Tibial artery (tissue), 4 donors: ENCODE measurements at places on chromosomes 12 and 14.

DNA sequence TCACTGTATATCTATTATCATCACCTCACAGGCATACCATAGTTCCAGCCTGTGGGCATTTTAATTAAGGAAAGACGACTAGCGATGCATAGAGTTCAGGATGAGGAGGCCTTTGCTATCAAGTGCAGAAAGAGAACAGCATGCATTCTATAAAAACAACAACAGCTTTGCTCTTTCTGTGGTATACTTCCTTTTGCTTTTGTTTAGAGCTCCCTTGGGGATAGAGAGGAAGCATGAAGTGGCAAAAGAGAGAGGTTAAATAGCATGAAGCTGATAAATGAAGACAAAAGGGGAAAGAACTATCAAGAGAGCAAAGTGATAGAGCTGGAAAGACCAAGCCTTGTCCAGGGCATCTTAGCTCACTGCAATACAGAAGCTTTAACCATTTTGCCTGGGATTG, 23.5 kb downstream of the IFNG-AS1 start:
- DNase-seq: no peak
- no peaks in the 10 kb centered on the region for H3K4me1 ChIP-seq
- no peaks in the 10 kb centered on the region for H3K36me3 ChIP-seq
- no peaks in the 10 kb centered on the region for H3K27me3 ChIP-seq
- no peak overlapping the region for H3K4me3 ChIP-seq

DNA sequence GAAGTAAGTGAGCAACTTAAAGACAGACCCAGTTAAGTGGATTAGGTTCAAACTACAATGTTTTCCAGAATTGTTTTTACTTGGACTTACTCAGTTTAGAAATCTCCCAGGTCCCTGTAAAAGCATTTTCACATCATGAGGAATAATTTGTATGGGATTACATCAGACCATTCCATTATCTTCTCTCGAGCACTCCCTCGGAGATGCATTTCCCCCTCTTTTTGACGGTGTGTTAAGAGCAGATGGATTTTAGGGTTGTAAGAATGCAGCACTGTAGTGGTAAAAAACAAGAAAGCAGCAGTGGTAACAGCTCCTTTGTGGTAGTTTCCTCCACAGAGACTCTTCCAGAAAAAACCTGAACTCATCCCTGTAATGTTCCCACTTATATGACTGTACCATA, 488.4 kb downstream of the BCAT1 start:
- H3K4me3 ChIP-seq: no peak overlapping the region
- no peaks in the 10 kb centered on the region for H3K4me1 ChIP-seq
- H3K27me3 ChIP-seq: no peaks in the 10 kb centered on the region
- H3K27ac ChIP-seq: no peak overlapping the region
- no peak for DNase-seq

DNA sequence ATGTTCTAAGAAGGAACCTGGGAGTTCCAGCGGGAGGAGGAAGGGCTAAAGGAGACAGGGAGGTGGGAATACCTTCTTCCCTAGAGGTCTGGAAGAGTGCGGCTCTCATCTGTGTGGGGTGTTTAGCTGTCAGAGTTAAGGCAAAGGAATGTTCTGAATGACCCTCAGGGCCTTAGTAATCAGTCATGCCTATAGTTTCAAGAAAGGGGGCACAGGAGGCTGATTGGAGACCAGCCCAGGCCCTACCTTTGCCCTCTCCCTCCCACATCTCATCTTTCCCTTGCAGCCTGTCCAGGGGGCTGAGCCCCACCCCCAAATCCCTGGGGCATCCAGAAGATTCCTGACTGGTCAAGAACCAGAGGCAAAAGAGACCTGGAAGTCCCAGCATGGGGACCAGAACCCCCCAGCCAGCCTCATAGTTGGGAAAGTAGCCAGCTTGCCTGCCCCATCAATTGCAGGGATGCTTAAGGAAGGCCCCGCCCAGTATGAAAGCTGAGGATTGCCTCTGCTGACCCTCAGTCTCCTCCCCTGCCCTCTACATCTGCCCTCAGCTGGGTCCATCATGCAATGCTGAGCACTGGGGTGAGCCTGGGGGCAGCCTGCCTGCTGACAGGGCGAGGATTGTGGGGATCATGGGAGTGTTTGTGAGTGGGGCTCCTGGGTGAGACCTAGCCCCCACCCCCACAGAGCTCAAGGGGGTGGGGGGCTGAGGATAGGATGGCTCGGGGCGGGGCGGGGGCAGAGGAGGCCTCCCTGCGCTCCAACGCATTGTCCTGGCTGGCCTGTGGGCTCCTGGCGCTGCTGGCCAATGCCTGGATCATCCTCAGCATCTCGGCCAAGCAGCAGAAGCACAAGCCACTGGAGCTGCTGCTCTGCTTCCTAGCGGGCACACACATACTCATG, 1.8 kb downstream of the GPR162 start:
- peaks cover 62% of the 10 kb centered on the region for H3K27me3 ChIP-seq
- no peak for DNase-seq
- no peaks in the 10 kb centered on the region for H3K36me3 ChIP-seq
- H3K27ac ChIP-seq: no peak overlapping the region
- no peak overlapping the region for H3K4me3 ChIP-seq
- no peaks in the 10 kb centered on the region for H3K4me1 ChIP-seq

DNA sequence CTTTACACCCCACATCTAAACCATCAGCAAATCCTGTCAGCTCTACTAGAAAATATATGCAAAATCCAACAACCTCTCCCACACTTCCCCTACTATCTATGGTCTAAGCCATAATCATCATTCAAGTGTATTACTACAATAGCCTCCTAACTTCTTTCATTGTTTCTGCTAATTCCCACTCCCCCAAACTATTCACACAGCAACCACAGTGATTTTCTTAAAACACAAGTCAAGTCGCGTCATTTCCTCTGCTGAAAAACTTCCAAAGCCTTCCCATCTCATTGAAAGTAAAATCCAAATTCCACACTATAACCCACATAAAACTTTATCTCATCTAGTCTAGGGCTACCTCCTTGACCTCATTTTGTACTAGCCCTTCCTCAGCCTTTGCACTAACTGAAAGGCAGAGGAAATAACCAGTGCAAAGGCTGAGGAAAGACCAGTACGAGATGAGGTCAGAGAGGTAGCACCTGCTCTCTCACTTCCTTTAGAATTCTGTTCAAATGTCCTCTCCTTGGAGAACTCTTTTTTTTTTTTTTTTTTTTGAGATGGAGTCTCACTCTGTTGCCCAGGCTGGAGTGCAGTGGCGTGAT, 65.5 kb upstream of the MDM1 start:
- DNase-seq: no peak
- H3K4me3 ChIP-seq: no peak overlapping the region
- no peaks in the 10 kb centered on the region for H3K4me1 ChIP-seq

- no peak overlapping the region for H3K27ac ChIP-seq
- H3K4me3 ChIP-seq: no peak overlapping the region
- peaks cover 8% of the 10 kb centered on the region for H3K36me3 ChIP-seq
- H3K27me3 ChIP-seq: no peaks in the 10 kb centered on the region
- DNase-seq: no peak
- H3K4me1 ChIP-seq: no peaks in the 10 kb centered on the region
These were observed 58.3 kb downstream of the ZC3H14 start for GRCh38 chr14:88621100-88621499.

DNA sequence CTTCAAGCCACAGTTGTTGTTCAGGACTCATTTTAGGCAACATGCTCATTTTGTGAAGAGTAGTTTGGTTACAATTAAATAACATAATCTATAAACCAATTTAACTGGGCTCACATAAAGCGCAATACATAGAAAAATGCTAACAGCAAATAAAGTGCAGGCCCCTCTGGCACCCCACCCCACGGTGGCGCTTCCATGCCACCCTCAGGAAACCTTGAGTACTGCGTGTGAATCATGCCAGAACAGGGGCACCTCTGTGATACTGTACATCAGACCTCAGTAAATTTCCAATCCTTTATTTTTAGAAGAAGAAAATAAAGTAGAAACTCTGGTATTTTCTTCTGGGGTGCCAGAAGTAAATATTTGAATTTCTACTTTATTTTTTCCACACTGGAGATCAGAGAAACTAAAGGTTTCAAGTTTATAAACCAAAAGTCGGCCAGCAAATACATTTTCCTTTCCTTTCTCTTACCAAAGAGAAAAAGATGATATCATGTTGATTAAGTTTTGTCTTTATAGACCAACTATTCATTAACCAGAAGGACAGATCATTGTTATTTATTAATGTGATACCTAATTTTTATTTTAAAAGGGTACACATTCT, 316.8 kb downstream of the PAWR start:
- H3K36me3 ChIP-seq: no peaks in the 10 kb centered on the region
- no peak for DNase-seq
- H3K4me3 ChIP-seq: no peak overlapping the region
- no peaks in the 10 kb centered on the region for H3K27me3 ChIP-seq
- H3K4me1 ChIP-seq: no peaks in the 10 kb centered on the region
- H3K27ac ChIP-seq: no peak overlapping the region

- no peak for DNase-seq
- H3K4me3 ChIP-seq: no peak overlapping the region
- H3K27ac ChIP-seq: no peak overlapping the region
These were observed 101.9 kb downstream of the GAS2L3 start for GRCh38 chr12:100675432-100675831.

- DNase-seq: no peak
- no peaks in the 10 kb centered on the region for H3K27me3 ChIP-seq
- no peak overlapping the region for H3K27ac ChIP-seq
- H3K4me3 ChIP-seq: no peak overlapping the region
- H3K36me3 ChIP-seq: no peaks in the 10 kb centered on the region
These were observed 370.3 kb downstream of the DAD1 start for GRCh38 chr14:22218728-22219127.

- no peak overlapping the region for H3K27ac ChIP-seq
- H3K27me3 ChIP-seq: no peaks in the 10 kb centered on the region
- peaks cover 3% of the 10 kb centered on the region for H3K36me3 ChIP-seq
- no peak overlapping the region for H3K4me3 ChIP-seq
- no peak for DNase-seq
These were observed 11.1 kb upstream of the NDUFA12 start for GRCh38 chr12:95014554-95014953.

- H3K27ac ChIP-seq: no peak overlapping the region
- H3K4me1 ChIP-seq: no peaks in the 10 kb centered on the region
- no peaks in the 10 kb centered on the region for H3K27me3 ChIP-seq
- DNase-seq: no peak
- H3K4me3 ChIP-seq: no peak overlapping the region
- no peaks in the 10 kb centered on the region for H3K36me3 ChIP-seq
These were observed 76.6 kb downstream of the RASSF9 start for GRCh38 chr12:85759623-85760022.

DNA sequence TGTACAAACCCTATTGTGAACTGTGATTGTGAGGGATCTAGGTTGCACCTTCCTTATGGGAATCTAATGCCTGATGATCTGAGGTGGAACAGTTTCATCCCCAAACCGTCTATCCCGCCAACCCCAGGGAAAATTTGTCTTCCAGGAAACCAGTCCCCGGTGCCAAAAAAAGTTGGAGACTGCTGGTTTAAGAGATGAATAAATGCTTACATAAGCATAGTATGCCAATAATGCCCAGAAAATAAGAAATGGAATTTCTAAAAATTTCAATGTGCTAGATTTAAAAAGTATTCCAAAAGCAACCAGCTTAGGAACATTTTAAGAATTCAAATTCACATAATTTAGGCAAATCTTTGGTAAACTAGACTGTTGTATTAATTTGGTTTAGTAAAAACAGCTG, 5.4 kb upstream of the RNU6-8 start:
- H3K4me1 ChIP-seq: no peaks in the 10 kb centered on the region
- H3K27me3 ChIP-seq: no peaks in the 10 kb centered on the region
- DNase-seq: no peak
- no peaks in the 10 kb centered on the region for H3K36me3 ChIP-seq
- no peak overlapping the region for H3K4me3 ChIP-seq

DNA sequence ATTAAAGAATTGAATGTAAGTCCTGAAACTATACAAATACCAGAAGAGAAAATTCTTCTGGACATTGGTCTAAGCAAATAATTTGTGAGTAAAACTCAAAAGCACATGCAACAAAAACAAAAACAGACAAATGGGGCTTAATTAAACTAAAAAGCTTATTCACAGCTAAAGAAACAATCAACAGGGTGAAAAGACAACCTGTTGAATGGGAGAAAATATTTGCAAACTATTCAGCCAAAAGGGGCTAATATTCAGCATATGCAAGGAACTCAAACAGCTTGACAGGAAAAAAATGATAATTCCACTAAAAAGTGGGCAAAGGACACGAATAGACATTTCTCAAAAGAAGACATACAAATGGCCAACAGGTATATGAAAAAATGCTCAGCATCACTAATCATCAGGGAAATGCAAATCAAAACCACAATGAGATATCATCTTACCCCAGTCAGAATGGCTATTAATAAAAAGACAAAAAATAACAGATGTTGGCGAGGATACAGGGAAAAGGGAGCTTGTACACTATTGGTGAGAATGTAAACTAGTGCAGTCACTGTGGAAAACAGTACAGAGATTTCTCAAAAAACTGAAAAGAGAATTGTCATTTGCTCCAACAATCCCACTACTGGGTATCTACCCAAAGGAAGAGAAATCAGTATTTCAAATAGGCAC, 177.5 kb upstream of the RTL1 start:
- no peaks in the 10 kb centered on the region for H3K36me3 ChIP-seq
- H3K27ac ChIP-seq: no peak overlapping the region
- no peak overlapping the region for H3K4me3 ChIP-seq
- H3K27me3 ChIP-seq: no peaks in the 10 kb centered on the region
- no peak for DNase-seq
- no peaks in the 10 kb centered on the region for H3K4me1 ChIP-seq

- DNase-seq: no peak
- H3K4me1 ChIP-seq: peaks cover 12% of the 10 kb centered on the region
- no peaks in the 10 kb centered on the region for H3K36me3 ChIP-seq
- peak overlapping the region; percentile 58 for H3K4me3 ChIP-seq
These were observed 7.2 kb upstream of the ANKRD9 start for GRCh38 chr14:102516531-102517391.

- H3K4me3 ChIP-seq: no peak overlapping the region
- peaks cover 29% of the 10 kb centered on the region for H3K4me1 ChIP-seq
- DNase-seq: no peak
- peak overlapping the region; percentile 64 for H3K27ac ChIP-seq
These were observed 193.6 kb upstream of the GARIN6 start for GRCh38 chr12:99453836-99454538.

GRCh38 chr14:69079188-69079742, 73.7 kb downstream of the DCAF5 start:
- no peak overlapping the region for H3K4me3 ChIP-seq
- H3K27ac ChIP-seq: peak overlapping the region; percentile 65
- H3K4me1 ChIP-seq: peaks cover 40% of the 10 kb centered on the region
- H3K36me3 ChIP-seq: peaks cover 5% of the 10 kb centered on the region
- no peak for DNase-seq
- H3K27me3 ChIP-seq: no peaks in the 10 kb centered on the region

- no peaks in the 10 kb centered on the region for H3K4me1 ChIP-seq
- no peak for DNase-seq
- H3K27me3 ChIP-seq: no peaks in the 10 kb centered on the region
- no peaks in the 10 kb centered on the region for H3K36me3 ChIP-seq
These were observed 961.2 kb downstream of the TMEM121 start for GRCh38 chr14:106487600-106487999.

- H3K4me3 ChIP-seq: no peak overlapping the region
- H3K27me3 ChIP-seq: no peaks in the 10 kb centered on the region
- H3K4me1 ChIP-seq: no peaks in the 10 kb centered on the region
- H3K36me3 ChIP-seq: no peaks in the 10 kb centered on the region
- H3K27ac ChIP-seq: peak overlapping the region; percentile 60
These were observed 181.9 kb downstream of the PRKCH start for GRCh38 chr14:61503167-61503801.

GRCh38 chr12:108551535-108551934, 9.4 kb downstream of the SART3 start:
- H3K27me3 ChIP-seq: no peaks in the 10 kb centered on the region
- H3K27ac ChIP-seq: no peak overlapping the region
- no peak for DNase-seq
- H3K4me1 ChIP-seq: peaks cover 48% of the 10 kb centered on the region
- no peak overlapping the region for H3K4me3 ChIP-seq
- H3K36me3 ChIP-seq: peaks cover 23% of the 10 kb centered on the region
